Esophagus squamous epithelium (tissue), 5 donors: ENCODE measurements at places on chromosomes 5 and 9. TPM values are rescaled to one million over a fixed set of nuclear protein-coding genes. Genes with fewer than 3 reads are reported as not detected.

GRCh38 chr9:6413365-6414246 is 607 bp downstream of the UHRF2 start:
- no peak for DNase-seq

DNA sequence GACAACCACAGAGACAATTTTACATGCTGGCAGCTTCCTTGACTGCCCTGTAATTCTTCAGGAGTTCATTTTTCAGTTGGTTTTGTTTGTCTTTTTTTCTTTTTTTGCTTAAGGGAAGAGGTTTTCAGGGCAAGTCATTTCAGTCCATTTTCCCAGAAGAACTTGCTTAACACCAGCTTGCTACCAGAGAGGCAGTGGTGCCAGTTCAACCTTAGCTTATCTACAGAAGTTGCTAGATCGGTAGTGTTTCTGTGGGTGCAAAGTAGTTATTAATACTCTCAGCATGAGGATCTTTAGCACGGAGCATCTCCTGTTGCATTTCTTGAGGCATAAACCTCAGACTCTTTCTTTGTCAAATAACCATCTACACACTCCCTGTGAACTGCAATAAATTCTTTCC is 1.1 kb downstream of the SPEF2 start:
- no peak for DNase-seq

DNA sequence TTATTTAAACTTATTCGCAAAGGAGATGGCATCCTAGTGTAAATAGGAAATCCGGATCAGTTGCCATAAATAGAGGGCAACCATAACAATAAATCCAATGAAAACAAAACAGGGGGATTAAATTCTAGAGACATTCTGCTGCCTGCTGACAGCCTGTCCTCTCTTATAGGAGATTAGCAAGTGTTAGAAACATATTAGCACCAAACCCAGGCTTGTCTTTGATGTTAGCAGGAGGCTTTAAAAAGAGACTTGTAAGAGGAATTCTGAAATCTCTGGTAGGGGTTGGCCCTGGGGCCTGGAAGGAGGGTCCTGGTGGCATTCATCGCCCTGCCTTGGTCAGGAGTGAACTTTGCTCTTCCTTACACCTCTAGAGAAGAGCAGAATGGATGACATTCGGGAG is 21.6 kb downstream of the NDST1 start:
- no peak for DNase-seq

GRCh38 chr9:93205896-93206575 is 22.1 kb downstream of the WNK2 start:
- no peak for DNase-seq

GRCh38 chr9:125099816-125100215 is 43.5 kb downstream of the SCAI start:
- no peak for DNase-seq

DNA sequence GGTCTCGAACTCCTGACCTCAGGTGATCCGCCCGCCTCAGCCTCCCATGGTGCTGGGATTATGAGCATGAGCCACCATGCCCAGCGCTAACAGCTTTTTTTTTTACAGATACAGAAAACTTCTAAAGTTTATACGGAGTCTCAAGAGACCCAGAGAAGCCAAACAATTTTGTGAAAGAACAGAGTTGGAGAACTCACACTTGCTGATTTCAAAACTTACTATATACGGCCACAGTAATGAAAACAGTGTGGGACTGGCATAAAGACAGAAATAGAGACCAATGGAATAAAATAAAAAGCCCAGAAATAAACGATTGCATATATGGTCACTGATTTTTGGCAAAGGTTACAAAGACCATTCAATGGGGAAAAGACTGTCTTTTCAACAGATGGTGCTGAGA is 85.6 kb upstream of the CACNA1B start:
- DNase-seq = no peak

GRCh38 chr5:132270335-132270665 is 12.8 kb downstream of the PDLIM4 start:
- no peak for DNase-seq

CBY3 gene
- not detected for total RNA-seq

DNA sequence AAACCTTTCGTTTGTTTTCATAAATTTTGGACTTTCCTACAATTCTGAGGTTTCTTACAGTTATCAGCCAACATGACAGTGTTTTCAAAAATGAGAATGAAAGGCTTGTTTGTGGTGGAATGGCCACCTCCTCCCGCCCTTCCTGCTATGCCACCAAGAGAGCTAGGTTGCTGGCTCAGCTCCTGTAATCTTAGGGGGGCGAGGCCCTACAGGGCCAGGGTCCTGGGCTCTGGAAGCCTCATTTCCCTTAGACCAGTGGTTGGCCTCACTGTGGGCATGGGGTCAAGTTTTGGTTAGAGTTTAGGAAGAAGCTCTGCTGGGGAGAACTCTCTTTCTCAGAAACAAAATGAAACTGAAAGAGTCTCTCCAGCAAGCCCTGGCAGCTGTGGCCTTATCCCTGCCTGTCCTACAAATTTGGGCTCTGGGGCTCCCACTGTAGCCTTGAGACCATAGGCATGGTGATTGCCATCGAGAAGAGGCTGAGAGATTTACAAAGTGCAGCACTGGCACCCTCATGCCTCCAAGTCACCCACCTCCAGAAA is 66.2 kb downstream of the IRX1 start:
- DNase-seq = no peak

F12 gene
- 22.7 TPM for total RNA-seq

SPATA31D4 gene
- total RNA-seq = not detected

PCDHGA3 gene
- total RNA-seq = 1.5 TPM

DNA sequence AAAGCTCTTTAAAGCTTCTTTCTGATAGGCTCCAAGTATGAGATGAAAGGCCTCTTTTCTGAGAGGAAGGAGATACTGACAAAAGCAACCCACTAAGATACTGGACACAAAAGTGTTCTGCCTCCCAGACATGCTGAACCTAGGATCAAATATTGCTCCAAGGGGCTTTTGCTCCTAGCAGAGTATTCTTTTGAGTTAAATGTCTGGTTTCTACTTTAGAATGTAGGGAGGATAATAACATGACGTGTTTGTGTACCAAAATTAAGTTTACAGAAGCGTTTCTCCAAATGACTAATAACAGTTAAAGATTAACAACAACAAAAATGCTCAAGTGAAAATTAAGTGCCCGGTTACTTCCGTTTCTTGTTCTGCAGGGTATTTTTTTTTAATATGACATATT is 2293.3 kb upstream of the C9orf72 start:
- no peak for DNase-seq

C1QTNF2 gene
- 0.94 TPM for total RNA-seq

- DNase-seq = no peak
Observed at GRCh38 chr5:170491479-170491878, 12.3 kb upstream of the KCNIP1 start.

GRCh38 chr9:11417782-11418181 is 805.0 kb upstream of the PTPRD start:
- no peak for DNase-seq

DNA sequence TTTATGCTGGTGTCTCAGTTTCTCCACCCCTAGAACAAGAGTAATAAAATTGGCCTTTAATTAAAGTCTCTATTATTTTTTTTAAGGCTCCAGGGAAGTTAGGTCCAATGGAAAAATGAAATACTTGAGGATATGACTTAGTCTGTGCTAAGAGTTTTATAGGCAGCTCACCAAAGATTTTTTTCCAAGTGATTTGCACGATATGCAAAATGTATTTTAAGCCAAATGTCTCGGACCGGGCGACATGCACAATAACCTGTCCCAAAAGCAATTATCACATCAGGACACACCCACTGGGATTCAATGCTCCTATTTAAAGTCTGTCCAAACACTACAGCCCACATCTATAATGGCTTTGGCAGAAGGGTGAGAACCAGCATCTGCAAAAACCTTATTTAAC is 136.1 kb upstream of the ANKH start:
- no peak for DNase-seq

- no peak for DNase-seq
Observed at GRCh38 chr5:173693670-173694069, 77.2 kb upstream of the BOD1 start.

FANCC gene
- 2.2 TPM for total RNA-seq

- DNase-seq = no peak
Observed at GRCh38 chr5:73654819-73655318, 28.9 kb downstream of the ARHGEF28 start.

DNA sequence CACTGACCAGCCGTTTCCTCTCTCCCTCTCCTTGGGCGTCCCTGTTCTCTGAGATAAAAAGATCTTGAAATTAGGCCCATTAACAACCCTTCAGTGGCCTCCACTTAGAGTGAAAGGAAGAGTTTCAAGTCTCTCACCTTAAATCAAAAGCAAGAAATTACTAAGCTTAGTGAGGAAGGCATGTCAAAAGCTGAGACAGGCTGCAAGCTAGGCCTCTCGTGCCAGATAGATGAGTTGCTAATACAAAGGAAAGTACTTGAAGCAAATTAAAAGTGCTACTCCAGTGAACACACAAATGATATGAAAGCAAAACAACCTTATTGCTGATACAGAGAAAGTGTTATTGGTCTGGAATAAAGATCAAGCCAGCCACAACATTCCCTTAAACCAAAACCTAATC is 331.3 kb upstream of the SEMA6A start:
- DNase-seq = no peak

DNA sequence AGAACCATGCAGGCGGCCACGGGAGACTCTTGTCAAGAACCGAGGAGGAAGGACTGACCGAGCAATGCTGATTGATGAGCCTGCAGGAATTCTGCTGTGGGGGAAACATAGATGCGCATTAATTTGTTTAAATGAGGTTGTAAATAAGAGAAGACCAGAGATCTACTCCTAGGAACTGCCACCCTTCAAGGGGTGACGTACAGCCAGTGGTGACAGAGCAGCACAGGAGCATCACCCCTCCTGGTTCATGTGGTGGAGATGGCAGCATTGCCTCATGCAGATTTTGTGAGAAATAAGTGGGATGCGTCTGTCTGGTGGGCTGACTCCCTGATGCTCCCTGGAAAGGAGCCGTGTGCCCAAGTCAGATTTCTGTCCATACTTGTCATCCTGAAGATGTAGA is 22.2 kb downstream of the SRD5A1 start:
- DNase-seq = no peak

DNA sequence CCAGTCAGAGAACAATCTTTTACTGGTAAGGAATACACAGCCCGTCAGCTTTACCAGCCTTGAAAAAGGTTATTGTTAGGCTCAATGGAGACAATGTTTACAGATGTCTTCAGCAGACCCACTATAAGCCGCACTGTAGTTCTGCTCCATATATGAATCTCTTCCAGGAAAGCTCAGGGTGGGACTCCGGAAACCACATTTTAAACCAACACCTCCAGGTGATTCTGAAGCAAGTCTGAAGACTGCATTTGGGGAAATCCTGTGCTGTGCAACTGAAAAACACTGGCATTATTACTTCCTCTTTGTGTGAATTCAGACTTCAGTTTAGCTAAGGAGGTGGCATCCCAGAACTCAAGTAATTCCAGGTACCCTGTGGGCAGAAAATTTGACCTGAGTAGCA is 3.5 kb downstream of the GZMK start:
- DNase-seq = no peak

- DNase-seq = no peak
Observed at GRCh38 chr5:174295702-174296436, 250.4 kb downstream of the NSG2 start.

- DNase-seq = no peak
Observed at GRCh38 chr9:88998503-88998902, 7.2 kb downstream of the S1PR3 start.

- no peak for DNase-seq
Observed at GRCh38 chr5:69509212-69509611, 16.6 kb downstream of the OCLN start.

NDUFS6 gene
- 65.7 TPM for total RNA-seq

GRCh38 chr5:8749556-8749955 is 796.3 kb downstream of the SEMA5A start:
- no peak for DNase-seq

PCSK5 gene
- 31.5 TPM for total RNA-seq

DNA sequence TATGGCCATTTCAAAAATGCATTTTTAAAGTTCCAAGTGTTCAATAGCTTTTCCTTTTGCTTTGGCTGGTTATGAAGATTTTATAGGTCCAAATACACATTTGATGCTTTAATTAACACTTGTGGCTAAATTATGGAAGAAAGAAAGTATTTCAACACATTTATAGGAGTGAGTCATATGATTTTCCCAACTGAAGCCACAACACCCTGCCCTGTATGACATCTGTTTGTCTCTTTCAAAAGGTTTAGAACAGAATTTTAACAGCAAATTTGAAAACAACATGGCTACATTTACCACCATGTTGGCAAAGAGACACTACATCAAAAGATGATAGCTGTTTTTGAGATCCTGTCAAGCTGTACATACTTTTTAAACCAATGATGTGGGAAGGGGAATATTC is 99.4 kb downstream of the TMEM174 start:
- DNase-seq = no peak
